ENCODE measurements at places on chromosomes 3 and 15.
A peak's percentile ranks its signal among the peaks of the same experiment; 100 is the strongest.

- no peak for DNase-seq
These were observed 2.5 kb upstream of the C3orf38 start for GRCh38 chr3:88147261-88147660.

- DNase-seq, result no peak
These were observed 1241.5 kb upstream of the GBE1 start for GRCh38 chr3:83002869-83003445.

DNA sequence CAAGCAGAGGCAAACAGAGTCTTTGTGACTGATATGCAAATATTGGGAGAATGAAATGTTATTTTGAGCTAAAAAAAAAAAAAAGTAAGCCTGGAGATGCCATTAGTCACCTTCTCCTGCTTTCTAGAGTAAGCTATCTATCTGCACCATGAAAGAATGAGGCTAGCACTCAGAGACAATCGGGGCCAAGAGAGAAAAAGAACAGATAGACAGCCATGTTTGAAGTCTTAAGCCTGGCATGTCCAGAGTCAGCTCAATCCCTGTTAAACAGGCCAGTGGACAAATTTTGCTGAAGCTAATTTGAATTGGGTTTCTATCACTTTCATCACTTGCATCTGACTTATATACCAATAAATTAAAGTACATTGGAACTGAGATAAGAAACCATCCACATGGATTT lies 204.4 kb downstream of the SLC9A9 start:
- no peak for DNase-seq

DNA sequence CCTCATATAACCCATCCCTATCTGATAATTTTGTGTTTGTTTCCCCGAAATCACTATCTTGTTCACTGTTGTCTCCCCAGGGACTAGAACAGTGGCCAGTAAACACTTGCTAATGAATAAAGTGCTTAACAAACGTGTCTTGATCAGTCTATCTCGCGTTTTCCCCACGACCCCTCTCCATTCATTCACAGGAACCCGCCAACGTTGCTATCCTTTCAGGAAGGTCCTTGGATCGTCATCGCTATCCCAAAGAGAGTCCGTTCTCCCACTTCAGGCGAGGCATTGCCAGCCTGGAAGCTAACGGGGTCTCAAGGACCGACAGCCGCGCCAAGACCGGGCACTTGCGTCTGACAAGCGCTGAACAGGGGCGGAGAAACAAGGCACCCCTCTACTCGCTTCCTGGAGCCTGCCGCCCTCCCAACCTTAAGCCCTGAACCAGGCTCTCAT lies 344 bp downstream of the LINS1 start:
- no peak for DNase-seq

GRCh38 chr3:159852821-159853505 lies 135.7 kb upstream of the IL12A start:
- DNase-seq, result peak; percentile 67

- no peak for DNase-seq
These were observed 173.0 kb downstream of the ADAMTS17 start for GRCh38 chr15:100168787-100169186.

DNA sequence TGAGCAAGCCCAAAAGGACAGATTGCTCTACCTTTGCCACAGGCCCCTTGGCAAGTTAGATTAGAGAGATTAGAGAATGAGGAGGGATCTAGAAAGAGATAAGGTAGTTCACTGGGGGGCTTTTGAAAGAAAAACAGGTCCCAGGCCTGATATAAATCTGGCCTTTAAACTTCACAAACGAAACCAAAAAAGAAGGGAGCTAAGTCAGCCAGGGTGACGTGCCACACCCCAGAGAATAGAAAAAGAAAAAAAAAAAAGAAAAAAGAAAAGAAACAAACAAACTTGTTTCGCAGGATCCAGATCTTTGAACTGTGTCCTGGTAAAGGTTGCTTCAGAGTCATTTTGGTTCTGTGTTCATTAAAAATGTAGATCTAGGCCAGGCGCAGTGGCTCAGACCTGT lies 3.6 kb downstream of the KAT2B start:
- no peak for DNase-seq

Measured in sciatic nerve (tissue), 2 donors.